ENCODE measurements at places on chromosomes 3 and 15.

DNA sequence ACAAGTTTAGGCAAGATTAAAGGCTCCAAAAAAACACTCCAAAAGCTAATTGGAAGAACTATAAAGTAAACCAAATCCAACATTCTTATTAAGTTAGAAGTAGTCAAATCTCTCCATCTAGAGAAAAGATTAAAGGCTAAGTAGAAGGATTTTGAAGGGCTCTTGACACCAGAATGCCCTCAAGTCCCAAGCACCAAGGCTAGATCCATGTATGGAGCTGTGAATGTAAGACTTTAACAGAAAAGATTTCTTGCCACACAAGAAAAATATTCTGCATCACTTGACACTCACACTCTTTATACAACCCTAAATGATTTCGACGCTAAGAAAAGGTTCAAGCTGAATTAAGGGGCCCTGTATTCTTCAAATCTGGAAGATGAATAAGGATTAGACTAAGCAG, 345.2 kb downstream of the VGLL3 start:
- no peak for DNase-seq

- DNase-seq, result no peak
Measured at GRCh38 chr3:129485721-129486663, 42.4 kb upstream of the RHO start.

DNA sequence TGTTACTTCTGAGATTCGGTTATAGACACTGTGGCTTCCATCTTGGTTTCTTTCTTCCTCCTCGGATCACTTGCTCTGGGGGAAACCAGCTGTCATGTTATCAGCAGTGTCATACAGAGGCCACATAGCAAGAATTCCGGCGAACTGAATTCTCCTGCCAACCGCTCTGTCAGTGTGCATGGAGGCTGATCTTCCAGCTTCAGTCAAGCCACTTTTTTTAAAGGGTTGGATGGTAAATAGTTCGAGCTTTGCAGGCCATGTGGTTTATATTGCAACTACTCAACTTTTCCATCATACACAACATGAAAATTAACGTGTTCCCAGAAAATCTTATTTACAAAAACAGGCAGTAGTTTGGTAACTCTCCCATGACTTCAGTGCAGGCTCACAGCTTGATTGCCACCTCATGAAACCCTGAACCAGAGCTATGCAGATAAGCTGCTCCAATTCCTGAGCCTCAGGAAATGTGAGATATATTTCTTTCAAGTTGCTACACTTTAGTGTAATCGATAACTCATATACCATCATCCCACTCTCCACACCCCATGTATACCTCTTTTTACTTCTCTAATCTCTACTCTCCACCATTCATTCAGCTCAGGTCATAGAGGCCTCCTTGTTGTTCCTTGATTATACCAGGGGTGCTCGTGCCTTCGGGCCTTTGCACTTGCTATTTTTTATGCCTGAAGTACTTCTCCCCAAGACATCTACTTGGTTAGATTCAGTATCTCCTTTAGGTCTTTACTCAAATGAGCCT, 7.2 kb downstream of the RPL22L1 start:
- no peak for DNase-seq

- DNase-seq, result no peak
Measured at GRCh38 chr3:51703761-51704510, 2.9 kb upstream of the GRM2 start.

DNA sequence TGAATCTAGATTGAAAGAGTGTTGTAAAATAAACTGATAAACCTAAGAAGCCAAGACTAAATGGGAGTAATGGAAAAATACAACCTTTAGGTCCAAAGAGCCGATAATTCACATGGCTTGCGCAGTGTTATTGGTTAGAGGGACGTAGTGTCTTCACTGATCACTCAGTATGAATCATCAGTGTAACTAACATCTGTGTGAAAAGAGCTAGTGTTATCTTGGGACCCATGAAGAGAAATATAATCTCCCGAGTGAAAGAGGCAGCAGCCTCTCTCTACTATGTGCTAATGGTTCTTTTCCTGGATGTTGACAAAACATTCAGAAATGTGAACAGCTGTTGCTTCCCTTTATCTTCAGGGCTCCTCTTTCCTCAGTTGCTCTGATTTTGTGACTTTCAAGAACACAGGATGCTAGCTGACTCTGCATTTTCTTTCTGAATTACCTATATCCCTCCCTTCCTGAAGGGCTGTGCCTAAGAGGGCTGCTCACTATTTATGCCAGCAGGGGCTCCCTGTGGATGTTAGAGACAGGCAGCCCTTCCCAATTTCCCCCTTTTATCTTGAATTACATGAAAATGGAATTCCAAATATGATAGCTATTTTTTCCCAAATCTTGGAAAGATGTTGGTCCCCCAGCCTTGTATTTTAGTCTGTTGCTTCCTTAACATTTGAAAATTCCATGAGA, 128.8 kb downstream of the GRM7 start:
- DNase-seq, result no peak
